SK-MEL-5 (cell line): ENCODE measurements at places on chromosomes 7 and 10.
A peak's percentile ranks its signal among the peaks of the same experiment; 100 is the strongest.

DNA sequence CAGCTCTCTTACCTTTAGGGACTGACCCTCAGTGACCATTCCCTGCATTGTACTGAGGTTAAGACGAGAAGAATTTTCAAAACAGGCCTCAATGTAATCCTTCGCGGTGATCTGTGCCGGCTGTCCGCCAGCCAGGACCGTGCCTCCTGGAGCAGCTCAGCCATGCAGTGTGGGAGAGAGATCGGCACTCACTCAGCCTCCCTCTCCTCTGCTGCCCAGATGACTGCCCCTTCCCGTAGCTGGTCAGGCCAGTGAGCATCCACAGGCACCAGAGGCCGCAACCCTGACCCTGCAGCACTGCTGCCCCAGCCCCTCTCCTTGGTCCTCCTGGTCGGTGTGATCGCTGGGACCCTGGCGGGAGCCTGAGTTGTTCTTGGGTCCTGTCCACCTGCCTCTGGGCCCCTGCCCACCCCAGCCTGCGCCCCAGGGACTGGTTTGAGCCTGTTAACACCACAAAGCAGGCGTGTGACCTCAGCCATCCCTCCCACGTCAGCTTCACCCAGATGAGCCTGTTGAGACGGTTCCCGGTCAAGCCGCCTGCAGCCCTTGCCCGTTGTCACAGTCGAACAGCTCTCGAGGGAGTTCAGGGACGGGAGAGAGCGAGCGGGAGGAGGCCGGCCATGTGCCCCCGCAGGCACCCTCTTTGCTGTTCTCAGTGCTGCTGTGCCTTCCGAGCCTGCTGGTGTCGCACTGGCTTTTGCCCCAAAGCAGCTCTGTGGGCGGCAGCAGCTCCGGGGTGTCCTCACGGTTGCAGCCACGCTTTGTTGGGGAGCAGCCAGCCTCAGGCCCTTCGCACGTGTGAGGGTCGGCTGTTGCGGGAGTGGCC is 37.2 kb downstream of the NKX6-2 start:
- DNase-seq: no peak

DNA sequence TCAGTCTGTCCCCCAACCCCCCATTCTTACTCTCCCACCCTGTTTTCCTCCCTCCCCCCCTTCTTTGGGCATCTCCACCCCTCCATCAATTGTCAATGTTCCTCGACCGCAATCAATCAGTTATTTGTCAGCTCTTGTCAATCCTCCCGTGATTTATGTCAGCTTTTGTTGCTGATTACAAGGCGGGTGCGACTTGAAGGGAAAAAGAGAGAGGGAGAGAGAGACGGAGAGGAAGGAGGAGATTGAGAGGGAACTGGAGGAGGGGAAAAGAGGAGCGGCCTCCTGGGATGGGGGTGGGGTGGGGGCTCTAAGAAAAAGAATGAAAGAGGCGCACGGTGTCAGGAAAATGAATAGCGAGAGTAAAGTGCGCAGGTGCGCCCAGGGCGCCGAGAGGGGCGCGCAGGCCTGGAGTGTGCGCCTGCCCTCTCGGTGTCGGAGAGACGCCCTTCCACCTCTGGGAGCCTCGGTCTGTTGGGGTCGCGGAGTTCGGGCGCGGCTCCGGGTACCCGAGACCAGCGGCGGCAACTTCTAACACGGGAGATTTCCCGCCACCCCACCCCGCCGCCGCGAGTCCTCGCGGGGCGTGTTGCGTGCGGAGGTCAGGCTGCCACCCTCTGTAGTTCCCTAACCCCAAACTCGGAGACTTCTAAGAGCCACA is 1.1 kb upstream of the ZNF503 start:
- DNase-seq: no peak

GRCh38 chr7:11540271-11540761 is 291.7 kb downstream of the THSD7A start:
- no peak for DNase-seq

DNA sequence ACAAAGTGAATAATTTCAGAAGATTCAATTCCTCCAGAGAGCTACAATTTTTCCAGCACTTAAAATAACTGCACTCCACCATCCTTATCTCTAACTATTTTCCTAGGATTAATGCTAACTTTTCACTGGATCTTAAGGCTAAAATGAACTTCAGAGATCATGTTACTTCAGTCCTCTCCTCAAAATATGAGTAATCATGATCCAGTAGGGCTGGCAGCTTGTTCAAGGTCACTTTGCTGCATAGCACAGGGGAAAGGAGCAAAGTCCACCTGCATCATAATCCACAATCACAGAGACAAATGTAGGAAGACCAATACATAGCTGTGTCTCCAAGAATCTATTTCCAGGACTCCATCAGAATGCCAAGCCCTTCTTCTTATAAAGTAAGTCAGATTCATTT is 150.3 kb downstream of the LRRTM3 start:
- no peak for DNase-seq

GRCh38 chr10:18179891-18180290 is 39.7 kb downstream of the CACNB2 start:
- DNase-seq: no peak

DNA sequence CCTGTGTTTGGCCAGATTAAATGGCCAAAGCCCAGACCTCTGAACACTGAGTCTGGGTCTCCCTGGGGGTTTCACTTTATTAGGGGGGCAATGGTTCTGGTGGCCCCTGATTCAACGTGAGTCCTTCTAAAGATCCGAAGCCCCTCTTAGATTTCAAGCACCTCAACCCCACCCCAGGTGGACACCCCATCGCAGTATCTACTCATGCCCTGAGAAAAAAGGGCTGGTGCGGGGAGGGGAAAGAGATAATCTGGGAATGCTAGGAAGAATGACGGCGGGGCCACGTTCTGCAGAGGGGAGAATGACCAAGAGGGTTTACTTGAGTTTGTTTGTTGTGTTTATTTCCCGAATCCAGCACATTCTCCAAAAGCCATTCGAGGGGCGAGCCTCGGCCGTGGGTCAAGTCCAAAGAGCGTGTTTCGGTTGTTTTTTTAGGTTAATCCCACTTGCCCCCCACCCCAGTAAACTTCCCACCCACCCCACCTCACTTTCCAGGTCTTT is 832 bp downstream of the PDLIM1 start:
- no peak for DNase-seq

DNA sequence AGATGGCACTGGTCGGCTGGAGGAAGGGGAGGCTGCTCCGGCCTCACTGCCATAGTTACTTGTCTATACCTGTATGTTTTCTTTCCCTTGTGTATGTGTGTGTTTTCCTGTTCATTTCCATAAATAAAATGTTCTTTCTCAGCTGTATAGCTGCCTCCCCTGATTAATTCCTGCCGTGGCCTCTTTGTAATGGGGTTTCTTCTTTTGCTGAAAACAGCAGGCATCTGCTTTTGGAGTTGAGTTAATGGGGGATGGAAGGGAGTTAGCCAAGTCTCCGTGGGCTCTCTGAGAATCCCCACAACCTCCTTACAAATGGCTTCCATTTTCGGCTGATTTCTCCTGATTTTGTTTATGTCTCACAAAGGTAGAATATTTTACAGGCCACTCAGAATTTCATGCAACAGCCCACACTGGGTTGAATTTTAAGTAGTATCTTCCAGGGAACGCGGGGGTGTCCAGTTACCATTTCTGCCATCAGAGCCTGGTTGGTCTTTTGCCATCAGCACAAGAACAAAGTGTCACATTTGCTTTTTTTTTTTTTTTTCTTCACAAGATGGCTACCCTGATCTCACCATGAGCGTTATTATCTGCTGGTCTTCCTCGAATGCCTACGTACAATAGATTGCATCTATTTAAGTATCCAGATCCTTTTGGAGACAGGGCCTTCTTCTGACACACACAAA is 88.1 kb upstream of the NRP1 start:
- DNase-seq: no peak

DNA sequence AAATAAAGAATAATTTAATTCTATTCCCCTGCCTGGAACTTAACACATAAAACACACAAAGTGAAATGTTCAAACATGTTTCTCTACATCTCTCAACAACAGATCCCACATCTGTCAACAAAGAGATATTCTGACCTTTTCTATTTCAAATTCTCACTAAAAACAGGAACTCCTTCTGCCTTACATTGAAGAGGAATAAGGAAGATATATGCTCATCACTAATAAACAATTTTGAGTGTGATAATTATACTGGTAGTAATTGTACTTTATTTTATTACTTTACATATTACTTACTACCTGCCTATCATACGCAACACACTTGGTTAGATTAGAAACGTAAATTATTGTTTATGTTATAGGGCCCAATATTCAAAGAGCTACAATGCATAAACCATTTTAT is 13.4 kb downstream of the AKR1C2 start:
- DNase-seq: no peak

DNA sequence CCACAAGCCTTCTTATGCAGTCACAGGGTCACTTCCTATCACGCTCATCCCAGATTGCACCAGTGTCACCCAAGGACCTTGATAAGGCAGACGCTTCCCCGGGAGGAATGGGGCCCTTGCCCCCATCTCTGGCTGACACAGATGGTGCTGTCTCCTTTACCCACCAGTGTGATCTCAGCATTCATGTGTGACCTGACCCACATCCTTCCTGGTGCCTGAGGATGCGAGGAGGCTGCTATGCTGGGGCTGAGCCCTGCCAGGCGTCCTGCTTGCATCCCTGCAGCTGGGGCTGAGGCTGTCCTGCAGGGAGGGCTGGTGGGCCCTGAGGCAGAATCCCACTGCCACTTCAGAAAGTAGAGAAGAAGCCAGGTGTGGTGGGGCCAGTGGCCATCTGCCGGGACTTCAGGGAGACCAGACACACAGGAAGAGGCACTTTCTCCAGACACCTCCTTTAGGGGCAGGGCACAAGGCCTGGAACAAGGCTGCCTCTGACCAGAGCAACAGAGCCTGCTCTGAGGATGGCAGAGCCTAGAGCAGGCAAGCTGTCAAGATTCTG is 35.3 kb downstream of the RASGEF1A start:
- no peak for DNase-seq

- DNase-seq: no peak
Measured at GRCh38 chr10:47348138-47348651, at the start of gene RBP3. TSS of gene RBP3 (plus strand) at chr10:47348363. CDS start at chr10:47348485, 122 bp downstream.

DNA sequence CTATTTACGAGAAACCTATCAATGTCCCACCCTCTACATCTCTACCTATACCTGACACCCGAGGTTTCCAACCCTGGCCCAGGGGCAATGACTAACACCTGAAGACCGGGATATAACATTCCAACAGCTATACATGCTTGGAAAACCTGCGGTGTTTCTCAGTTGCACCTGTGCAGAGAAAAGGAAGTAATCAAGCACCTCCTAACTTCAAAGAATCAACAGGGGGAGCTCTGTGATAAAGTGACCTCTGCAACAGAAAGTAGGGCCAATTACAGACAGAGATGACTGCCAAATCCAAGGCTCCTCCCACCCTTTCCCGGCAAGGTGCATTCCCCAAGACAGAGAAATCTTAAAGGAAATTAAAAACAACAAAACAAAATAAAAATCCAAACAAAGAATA is 41.3 kb downstream of the CCDC6 start:
- DNase-seq: peak; percentile 32

- DNase-seq: peak; percentile 48
Measured at GRCh38 chr10:83764666-83765065, 374.6 kb upstream of the GHITM start.

- DNase-seq: no peak
Measured at GRCh38 chr10:20033476-20033875, 217.2 kb downstream of the PLXDC2 start.

- peak; percentile 37 for DNase-seq
Measured at GRCh38 chr7:92837000-92837749, 802 bp upstream of the CDK6 start.

DNA sequence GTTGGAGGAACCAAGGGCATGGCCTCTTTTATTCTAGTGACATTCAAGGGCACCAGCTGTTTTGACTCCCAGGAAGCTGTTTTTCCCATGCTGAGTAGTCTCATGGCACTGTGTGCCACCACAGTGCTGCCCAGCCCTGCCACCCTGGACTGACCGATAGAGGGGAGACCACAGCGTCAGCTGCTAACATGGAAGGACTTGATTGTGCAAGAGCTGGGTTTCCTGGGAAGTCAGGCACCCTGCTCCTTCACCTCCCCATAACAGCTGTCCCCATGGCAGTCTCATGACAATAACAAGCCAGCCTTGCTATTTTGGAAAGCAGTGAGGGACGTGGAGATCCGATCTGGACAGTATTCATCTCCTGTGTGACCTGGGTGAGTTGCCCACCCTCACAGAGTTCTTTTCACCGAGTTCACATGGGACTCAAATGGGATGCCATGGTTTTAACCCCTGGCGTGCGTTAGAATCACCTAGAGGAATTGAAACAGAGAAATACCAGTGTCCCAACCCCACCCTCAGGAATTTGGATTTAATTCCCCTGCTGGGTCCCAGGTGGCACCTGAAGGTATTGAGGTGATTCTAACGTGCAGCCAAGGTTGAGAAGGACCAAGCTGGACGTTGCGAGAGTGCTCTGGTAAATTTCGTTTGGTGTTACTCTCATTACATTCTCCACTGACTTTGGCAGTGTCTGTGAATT is 174.8 kb downstream of the CELF2 start:
- DNase-seq: no peak

- DNase-seq: no peak
Measured at GRCh38 chr10:17669185-17669872, 25.4 kb downstream of the STAM start.

GRCh38 chr10:106919871-106920282 is 244.6 kb downstream of the SORCS1 start:
- no peak for DNase-seq

DNA sequence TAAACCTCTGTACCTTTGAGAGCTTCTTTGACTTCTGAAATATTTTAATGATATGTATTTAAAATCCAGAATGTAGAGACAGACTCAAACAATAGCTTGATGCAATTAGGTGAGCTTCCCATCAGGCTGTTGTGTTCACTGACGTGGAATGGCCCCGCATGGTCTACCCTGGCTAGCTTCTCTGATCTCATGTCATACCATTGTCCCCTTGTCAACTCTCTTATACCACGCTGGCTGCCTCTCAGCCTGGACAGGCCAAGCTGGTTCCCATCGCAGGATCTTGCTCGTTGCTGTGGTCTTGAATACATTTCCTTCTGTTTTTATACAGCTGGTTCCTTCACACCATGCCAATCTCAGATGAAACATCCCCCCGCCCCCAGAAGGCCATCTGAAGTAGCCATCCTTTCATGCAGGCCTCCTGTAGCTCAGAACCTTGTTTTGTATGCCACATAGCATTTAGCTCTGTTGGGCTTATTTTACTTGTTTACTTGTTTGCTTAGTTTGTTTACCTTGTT is 84.2 kb downstream of the FANK1 start:
- DNase-seq: no peak

DNA sequence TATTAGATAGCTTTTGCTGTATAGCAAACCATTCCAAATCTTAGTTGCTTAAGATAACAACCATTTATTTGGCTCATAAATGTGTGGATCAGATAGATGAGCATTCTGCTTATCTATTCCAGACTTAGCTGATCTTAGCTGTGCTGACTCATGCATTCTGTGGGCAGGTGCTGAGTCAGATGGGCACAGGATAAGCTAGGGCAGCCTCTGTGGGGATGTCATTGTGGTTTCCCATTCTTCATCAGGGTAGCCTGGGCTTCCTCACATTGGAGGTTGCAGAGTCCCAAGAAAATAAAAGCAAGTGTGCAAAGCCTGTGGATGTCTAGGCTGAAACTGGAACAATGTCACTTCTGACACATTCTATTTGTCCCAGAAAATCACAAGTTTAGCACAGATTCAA is 917.0 kb downstream of the TYW1 start:
- no peak for DNase-seq

GRCh38 chr7:152523916-152524315 is 88.1 kb upstream of the KMT2C start:
- DNase-seq: no peak
